Activated T-cell treated with anti-CD3 and anti-CD28 coated beads, Interleukin-2, amount 50 U/mL, for 72 hours (primary cell): ENCODE measurements at places on chromosomes 12 and 14.

DNA sequence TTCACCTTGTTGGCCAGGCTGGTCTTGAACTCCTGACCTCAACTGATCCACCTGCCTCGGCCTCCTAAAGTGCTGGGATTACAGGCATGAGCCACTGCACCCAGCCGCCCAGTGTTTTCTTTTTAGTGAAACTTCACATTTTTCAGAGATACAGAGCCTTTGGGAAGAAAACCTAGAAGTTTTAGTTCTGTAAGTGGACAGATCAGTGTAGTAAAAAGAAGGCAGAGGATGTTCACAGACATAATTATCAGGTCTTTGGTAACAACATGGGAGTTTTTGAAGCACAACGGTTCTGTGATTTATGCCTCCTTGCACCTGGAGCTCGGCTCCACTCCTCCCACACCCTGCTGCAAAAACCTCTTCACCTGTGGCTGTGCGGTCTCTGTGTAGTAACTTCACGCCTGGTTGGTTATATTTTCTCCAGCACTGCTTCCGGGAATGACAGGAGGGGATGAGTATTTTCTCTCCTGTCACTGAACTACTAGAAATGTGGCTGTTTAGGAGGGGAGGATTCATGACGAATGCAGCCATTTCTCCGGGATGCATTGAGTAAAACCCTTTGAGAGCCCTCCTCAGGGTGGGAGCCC, 67.0 kb downstream of the ARF6 start:
- DNase-seq: no peak
- peak overlapping the region; percentile 70 for H3K27ac ChIP-seq
- H3K4me1 ChIP-seq: peaks cover 56% of the 10 kb centered on the region
- H3K36me3 ChIP-seq: no peaks in the 10 kb centered on the region
- no peaks in the 10 kb centered on the region for H3K27me3 ChIP-seq

DNA sequence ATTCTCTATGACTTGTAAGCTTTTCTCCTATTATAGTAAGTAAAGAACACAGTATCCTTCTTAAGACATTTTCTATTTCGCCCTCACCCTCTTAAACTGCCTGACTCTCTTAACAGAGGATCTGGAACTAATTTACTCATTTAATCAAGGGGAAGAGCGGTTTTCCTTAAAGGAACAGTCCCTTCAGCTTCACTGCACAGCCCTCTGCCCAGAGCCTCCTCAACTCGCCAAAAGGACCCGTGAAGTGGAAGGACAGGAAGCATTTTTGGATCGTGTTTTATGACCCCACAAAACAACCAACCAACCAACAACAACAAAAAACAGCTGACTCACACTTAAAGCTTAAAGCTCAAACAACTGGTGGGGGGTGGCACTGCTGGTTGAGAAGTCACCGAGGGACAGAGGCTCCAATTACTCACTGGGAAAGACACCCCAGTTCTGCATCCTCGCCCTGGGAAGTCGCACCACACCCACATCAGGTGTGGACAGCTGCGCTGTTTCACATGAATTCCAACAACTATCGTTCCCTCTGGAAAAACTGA, 35.7 kb downstream of the NID2 start:
- DNase-seq: no peak
- H3K27ac ChIP-seq: no peak overlapping the region
- H3K4me1 ChIP-seq: peaks cover 5% of the 10 kb centered on the region
- no peak overlapping the region for H3K4me3 ChIP-seq
- H3K27me3 ChIP-seq: peaks cover 19% of the 10 kb centered on the region

- H3K4me1 ChIP-seq: peaks cover 28% of the 10 kb centered on the region
- H3K36me3 ChIP-seq: no peaks in the 10 kb centered on the region
- peaks cover 85% of the 10 kb centered on the region for H3K27me3 ChIP-seq
- H3K27ac ChIP-seq: peak overlapping the region; percentile 79
- H3K4me3 ChIP-seq: peak overlapping the region; percentile 84
These were observed 493 bp downstream of the HOXC5 start for GRCh38 chr12:54033106-54033979.

DNA sequence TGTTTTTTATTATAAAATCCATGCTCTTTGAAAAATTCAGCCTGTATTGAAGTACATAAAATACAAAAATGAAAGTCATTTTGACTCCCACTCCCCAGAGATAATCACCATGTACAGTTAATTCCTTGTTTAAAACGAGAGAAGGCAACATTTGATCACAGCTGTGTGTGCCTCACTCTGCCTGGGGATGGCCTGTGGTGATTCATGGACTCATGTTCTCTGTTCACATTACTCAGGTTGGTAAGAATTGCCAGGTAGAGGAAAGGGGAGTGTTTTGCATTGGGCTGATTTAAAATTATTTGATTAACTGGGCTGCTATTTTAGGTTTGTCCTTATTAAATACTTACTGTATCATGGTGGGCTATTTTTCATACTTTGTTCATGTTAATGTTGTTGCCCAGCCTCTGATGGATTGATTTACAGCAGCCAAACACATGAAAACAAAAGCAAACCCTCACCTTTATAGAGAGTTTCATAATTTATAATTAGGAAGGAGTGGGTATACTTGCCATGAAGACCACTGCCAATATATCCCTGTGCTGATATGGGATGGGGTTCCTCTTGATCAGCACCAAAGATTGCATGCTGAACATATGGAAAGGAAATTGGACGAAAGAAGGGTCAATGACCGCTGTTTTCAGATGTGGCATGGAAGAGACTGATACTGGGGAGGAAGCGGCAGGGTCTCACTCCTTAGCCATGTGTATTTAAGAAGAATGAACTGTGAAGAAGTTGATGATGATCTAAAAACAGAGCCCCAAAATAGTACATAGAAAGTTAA, 3.0 kb downstream of the ZBTB1 start:
- H3K4me3 ChIP-seq: peak overlapping the region; percentile 93
- peak overlapping the region; percentile 72 for H3K27ac ChIP-seq
- H3K4me1 ChIP-seq: peaks cover 71% of the 10 kb centered on the region

- no peaks in the 10 kb centered on the region for H3K27me3 ChIP-seq
- H3K36me3 ChIP-seq: peaks cover 4% of the 10 kb centered on the region
- H3K27ac ChIP-seq: no peak overlapping the region
- H3K4me1 ChIP-seq: peaks cover 22% of the 10 kb centered on the region
- no peak for DNase-seq
These were observed 23.2 kb downstream of the NT5DC3 start for GRCh38 chr12:103817791-103818190.

GRCh38 chr12:846421-846820, 94.0 kb downstream of the WNK1 start:
- no peak overlapping the region for H3K4me3 ChIP-seq
- DNase-seq: no peak

- H3K36me3 ChIP-seq: peaks cover 2% of the 10 kb centered on the region
- H3K27ac ChIP-seq: no peak overlapping the region
- H3K27me3 ChIP-seq: no peaks in the 10 kb centered on the region
These were observed 218.6 kb downstream of the SYT1 start for GRCh38 chr12:79083181-79083580.

- H3K27me3 ChIP-seq: no peaks in the 10 kb centered on the region
- DNase-seq: no peak
- H3K36me3 ChIP-seq: peaks cover 26% of the 10 kb centered on the region
These were observed 2.4 kb upstream of the ASB2 start for GRCh38 chr14:93978735-93979134.

GRCh38 chr12:132084621-132085290, 59.4 kb downstream of the DDX51 start:
- H3K4me3 ChIP-seq: peak overlapping the region; percentile 98
- H3K4me1 ChIP-seq: peaks cover 33% of the 10 kb centered on the region
- peak overlapping the region; percentile 94 for H3K27ac ChIP-seq
- no peaks in the 10 kb centered on the region for H3K27me3 ChIP-seq
- peak; percentile 73 for DNase-seq
- peaks cover 18% of the 10 kb centered on the region for H3K36me3 ChIP-seq

DNA sequence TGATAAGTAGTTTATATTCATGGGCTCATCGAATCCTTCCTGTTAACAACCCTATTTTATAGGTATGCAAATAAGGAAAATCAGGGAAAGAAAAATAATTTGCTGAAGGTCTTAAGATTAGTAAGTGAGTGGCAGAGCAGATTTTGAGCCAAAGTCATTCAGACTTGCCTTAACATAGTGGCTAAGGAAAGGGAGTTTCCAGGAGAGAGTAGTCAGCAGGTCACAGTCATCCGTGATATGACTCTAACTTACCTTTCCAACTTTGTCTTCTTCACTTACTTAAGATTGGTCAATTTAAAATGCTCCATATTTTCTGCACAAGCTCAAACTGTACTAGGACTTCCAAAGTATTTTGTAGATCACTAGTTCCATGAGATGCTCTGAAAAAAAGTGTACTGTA, 46.6 kb downstream of the AKAP6 start:
- no peak overlapping the region for H3K4me3 ChIP-seq
- DNase-seq: no peak
- peaks cover 11% of the 10 kb centered on the region for H3K4me1 ChIP-seq
- peaks cover 8% of the 10 kb centered on the region for H3K27me3 ChIP-seq

- H3K4me1 ChIP-seq: peaks cover 34% of the 10 kb centered on the region
- DNase-seq: peak; percentile 58
- H3K27me3 ChIP-seq: peaks cover under 1% of the 10 kb centered on the region
- peaks cover 5% of the 10 kb centered on the region for H3K36me3 ChIP-seq
- H3K4me3 ChIP-seq: peak overlapping the region; percentile 37
These were observed 21.1 kb upstream of the LGALS3 start for GRCh38 chr14:55107766-55108554.

DNA sequence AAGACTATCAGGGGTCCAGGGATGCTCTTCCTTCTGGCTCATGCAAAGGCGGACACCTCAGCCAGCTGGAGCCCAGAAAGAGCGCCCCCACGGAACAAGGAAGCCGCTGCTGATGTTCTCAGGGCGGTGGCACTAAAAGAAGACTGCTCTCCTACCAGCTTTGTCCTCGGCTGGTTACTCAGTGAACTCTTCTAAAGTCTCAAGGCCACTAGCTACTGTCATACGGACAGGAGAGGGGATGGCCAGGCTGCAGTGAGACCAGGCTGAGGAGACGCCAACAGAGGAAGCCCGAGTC, 59.6 kb downstream of the CCDC88C start:
- no peak overlapping the region for H3K27ac ChIP-seq
- H3K27me3 ChIP-seq: no peaks in the 10 kb centered on the region
- no peak for DNase-seq
- peaks cover 3% of the 10 kb centered on the region for H3K36me3 ChIP-seq

- peaks cover 3% of the 10 kb centered on the region for H3K36me3 ChIP-seq
- H3K27me3 ChIP-seq: no peaks in the 10 kb centered on the region
- peak overlapping the region; percentile 86 for H3K4me3 ChIP-seq
These were observed 945 bp upstream of the HIP1R start for GRCh38 chr12:122834104-122834920.

DNA sequence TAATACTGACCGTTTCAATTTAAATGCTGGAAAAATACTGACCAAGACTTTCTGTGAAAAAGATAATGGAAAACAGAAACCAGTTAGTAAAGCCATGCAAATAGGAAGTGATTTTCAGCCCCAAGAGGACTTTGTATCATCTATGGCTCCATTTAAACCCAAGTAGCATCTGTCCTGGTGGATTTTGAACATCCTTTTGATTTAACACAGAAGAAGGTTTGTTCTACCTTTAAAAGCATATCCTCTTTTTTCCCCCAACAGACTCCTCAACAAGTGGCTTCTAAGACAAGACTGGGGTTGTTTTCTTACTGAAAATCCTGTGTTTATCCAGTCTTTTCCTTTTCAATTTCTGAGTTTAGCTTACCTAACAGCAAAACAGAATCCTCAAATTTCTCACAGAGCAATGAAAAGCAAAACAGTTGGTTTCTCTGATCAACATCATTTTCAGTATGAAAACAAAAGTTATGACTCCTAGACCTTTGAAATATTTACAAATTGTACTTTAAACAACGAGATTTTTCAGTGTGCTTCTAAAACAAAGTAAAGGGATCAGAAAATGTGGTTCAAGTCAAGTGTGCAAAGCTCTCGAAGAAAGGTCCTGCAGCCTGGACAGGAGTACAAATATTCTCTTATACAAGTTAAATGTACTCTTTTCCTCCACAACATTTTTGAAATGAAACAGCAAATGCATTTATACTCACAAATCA, 2.9 kb downstream of the PHLDA1 start:
- no peaks in the 10 kb centered on the region for H3K27me3 ChIP-seq
- no peak for DNase-seq
- H3K4me1 ChIP-seq: peaks cover 55% of the 10 kb centered on the region
- H3K27ac ChIP-seq: peak overlapping the region; percentile 97
- H3K36me3 ChIP-seq: peaks cover 12% of the 10 kb centered on the region

GRCh38 chr12:103824290-103824689, 16.7 kb downstream of the NT5DC3 start:
- DNase-seq: no peak
- no peak overlapping the region for H3K4me3 ChIP-seq
- H3K4me1 ChIP-seq: peaks cover 7% of the 10 kb centered on the region
- no peaks in the 10 kb centered on the region for H3K27me3 ChIP-seq
- H3K36me3 ChIP-seq: peaks cover 4% of the 10 kb centered on the region
- H3K27ac ChIP-seq: no peak overlapping the region

DNA sequence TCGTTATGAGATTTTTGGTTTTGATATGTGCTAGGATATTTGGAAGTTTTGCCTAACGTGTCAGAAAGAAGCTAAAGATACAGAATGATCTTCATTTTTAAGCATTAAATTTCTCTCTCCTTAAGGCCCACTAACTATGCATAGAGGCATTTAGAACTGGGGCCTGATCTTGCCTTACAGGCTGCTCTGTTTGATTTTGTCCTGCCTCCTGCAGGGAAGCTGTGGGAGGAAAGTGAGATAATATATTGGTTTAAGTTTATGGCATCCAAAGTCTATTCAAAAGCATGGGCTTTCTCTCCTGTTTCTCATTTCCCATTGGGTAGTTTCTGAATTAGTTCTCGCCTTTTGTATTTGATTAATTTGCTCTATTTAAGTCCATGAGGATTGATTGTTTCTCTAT, 250.3 kb upstream of the FBXO33 start:
- H3K4me1 ChIP-seq: peaks cover 19% of the 10 kb centered on the region
- peak overlapping the region; percentile 6 for H3K4me3 ChIP-seq
- no peak for DNase-seq
- H3K36me3 ChIP-seq: no peaks in the 10 kb centered on the region

DNA sequence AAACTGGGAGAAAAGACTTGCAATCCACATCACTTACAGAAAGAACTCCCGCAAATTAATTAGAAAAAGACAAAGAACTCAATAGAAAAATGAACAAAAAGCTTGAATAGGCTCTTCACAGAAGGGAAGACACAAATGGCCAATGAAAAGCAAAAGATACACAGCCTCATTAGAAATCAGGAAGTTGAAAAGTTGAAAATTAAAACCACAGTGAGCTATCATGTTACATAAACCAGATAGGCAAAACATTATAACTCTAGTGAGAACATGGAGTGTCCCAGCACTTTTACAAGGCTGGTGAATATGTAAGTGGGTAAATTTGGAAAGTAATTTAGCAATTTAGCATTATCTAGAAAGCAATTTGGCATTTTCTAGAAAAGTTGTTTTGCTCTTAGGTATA, 158.4 kb upstream of the RASSF8 start:
- no peaks in the 10 kb centered on the region for H3K36me3 ChIP-seq
- no peak overlapping the region for H3K4me3 ChIP-seq
- H3K4me1 ChIP-seq: peaks cover 6% of the 10 kb centered on the region
- no peaks in the 10 kb centered on the region for H3K27me3 ChIP-seq
- H3K27ac ChIP-seq: no peak overlapping the region

- no peak for DNase-seq
- no peaks in the 10 kb centered on the region for H3K4me1 ChIP-seq
- H3K36me3 ChIP-seq: no peaks in the 10 kb centered on the region
- no peak overlapping the region for H3K27ac ChIP-seq
- no peak overlapping the region for H3K4me3 ChIP-seq
- no peaks in the 10 kb centered on the region for H3K27me3 ChIP-seq
These were observed 1220.9 kb downstream of the GALC start for GRCh38 chr14:86772075-86772474.
